ENCODE measurements at places on chromosomes 13 and 19.

DNA sequence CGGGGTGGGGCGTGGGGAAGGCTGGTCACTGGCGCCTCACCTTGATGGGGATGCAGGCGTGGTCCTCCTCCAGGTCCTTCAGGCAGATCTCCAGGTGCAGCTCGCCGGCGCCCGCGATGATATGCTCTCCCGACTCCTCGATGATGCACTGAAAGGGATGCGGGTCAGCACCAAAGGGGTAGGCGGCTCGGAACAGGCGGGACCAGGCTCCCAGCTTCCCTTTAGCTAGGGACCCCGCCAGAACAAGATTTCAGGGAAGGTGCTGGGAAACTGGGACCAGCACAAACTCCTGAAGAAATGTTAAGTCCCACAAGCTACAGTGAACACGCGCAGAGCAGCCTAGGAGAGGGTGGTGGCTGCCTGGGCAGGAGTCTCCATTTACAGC lies 6.0 kb downstream of the EEF2 start:
- peak; percentile 2 for DNase-seq

DNA sequence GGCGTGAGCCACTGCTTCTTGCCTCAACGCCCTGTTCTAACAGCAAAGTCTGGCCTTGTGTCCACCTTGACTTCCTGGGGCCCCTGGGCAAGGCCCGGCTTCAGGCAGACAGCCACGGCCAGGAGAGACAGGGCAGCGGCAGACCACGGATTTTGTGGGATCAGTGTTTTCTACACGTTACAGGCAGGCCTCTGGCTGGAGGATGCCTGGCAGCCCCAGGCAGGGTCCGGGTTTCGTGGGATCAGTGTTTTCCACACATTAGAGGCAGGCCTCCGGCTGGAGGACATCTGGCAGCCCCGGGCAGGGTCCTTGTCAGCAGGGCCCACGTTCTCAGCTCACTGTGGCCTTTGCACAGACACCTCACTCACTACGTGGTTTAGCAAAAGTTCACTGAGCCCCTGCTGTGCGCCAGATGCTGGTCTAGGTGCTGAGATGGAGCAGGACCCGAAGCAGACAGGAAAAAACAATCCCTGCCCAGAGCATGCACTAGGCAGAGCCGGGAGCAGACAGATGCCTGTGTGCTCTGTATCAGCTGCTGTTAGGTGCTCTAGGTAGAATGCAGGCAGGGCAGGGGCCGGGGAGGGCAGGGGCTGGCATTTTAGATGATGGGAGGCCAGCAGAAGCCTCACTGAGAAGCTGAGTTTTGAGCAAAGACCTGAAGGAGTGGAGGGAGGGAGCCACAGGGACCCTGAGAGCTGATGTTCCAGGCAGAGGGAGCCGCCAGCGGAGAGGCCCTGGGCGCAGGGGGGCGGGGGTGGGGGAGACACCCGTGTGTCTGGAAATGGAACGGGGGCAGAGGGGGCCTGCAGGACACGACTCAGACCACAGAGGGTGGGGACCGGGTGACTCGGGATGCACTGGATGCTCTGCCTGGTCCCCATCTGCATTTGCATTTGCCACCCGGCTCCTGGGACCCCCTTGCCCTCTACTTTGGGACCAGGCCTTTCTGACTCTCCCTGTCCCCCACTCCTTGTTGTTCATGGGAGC lies 25.0 kb upstream of the NCCRP1 start:
- no peak for DNase-seq

DNA sequence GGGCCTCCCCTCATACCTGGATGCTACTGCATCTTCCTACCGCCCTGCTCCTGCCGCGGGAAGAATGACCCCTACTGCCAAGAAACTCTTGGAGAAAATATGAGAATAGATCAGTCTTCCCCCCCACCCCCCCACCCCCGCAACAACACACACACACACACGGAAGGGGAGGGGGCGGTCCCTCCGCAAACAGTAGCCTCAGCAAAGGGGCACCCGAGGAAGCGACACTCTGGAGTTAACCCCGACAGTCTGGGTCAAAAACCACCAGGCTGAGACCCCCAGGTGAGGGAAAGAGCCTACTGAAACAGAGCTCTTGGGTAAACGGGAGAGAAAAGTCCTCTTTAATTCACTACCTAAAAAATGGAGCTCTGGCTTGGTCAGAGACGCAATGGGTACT lies 1.2 kb downstream of the MED26 start:
- DNase-seq, result peak; percentile 20

DNA sequence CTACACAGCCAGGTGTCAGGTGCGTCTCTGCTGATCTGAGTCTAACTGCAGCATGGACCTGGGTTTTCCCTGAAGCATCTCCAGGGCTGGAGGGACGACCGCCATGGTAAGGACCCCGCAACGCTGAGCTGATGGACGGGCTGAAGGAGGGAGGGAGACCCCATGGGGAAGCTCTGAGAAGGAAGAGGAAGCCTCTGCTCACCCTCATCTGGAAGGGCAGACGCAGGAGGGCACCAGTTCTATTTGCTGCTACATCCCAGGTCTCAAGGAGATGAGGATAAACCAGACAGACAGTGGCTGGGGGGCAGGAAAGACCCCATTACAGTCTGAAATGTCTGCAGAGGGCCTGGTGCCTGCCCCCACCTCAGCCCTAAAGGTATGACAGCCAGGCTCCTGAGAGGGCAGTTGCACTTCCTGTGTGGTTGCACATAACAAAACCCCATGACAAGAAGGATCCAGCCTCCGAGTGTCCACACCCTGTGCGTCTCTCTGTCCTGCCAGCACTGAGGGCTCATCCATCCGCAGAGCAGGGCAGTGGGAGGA lies at the start of gene LILRA2:
TSS of gene LILRA2 (plus strand) at position 461 of the 543 bp plus-strand sequence. CDS start 89 bp downstream, outside the sequence.
- no peak for DNase-seq

- no peak for DNase-seq
Measured at GRCh38 chr19:409516-410242, 732 bp upstream of the C2CD4C start.

- DNase-seq, result no peak
Measured at GRCh38 chr19:14475251-14476073, at the start of gene PTGER1. PTGER1 (minus strand) TSS chr19:14475354; CDS start chr19:14474320, 1,034 bp downstream.

- no peak for DNase-seq
Measured at GRCh38 chr13:58300224-58300623, 668.7 kb downstream of the PCDH17 start.

DNA sequence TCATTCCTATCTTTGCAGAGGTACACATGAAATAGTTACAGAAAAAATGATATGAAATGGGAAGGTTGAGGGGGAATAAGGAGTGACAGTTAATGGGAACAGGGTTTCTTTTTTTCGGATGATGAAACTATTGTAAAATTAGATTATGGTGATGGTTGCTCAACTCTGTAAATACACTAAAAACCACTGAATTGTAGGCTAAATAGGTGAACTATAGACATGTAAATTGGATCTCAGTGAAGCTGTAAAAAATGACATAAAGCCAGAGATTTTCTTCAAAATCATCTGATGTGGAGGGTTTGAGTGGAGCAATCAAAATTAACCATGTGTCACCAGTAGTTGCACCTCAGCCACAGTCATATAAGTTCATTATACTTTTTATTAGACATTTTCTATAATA lies 6.6 kb upstream of the FLT3 start:
- no peak for DNase-seq

DNA sequence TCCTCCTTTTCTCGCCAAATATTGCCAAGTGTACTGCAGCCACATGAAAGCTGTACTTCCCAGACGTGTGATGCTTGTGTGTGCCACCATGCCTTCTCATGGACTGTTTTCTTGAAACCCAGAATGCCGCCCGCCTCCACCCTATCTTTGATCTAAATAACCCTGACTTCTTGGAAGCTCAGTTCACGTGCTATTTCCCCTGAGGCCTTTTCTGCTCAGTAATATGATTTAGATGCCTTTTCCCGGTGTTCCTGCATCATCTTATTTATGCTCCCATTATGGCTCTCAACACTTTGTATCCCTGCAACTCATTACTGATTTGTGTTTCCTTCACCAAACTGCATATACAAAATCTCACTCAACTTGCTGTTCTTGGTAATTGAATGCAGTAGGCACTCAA lies 116.1 kb downstream of the USP12 start:
- DNase-seq, result no peak

DNA sequence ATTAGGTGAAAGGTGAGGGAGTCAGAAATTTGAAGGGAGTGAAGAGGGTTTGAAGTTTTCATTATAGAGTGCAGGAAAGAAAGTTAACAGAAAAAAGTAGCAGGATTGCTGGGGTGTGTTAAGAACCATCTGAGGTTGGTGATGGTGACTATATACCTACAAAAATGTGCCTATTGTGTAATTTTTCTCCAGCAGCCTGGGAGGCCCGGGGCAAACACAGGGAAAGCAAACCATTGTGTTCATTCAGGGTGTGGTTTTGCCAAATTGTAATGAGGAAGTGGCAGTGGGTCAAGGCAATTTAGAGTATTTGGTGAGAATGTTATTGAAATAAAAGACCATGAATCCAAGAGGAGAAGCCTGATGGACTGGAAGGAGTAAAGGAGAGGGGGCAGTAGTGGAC lies 8.2 kb upstream of the SUCLA2 start:
- DNase-seq, result peak; percentile 1

- no peak for DNase-seq
Measured at GRCh38 chr19:30112666-30113065, 170.6 kb downstream of the URI1 start.

- DNase-seq, result no peak
Measured at GRCh38 chr13:67094952-67095351, 135.2 kb downstream of the PCDH9 start.

DNA sequence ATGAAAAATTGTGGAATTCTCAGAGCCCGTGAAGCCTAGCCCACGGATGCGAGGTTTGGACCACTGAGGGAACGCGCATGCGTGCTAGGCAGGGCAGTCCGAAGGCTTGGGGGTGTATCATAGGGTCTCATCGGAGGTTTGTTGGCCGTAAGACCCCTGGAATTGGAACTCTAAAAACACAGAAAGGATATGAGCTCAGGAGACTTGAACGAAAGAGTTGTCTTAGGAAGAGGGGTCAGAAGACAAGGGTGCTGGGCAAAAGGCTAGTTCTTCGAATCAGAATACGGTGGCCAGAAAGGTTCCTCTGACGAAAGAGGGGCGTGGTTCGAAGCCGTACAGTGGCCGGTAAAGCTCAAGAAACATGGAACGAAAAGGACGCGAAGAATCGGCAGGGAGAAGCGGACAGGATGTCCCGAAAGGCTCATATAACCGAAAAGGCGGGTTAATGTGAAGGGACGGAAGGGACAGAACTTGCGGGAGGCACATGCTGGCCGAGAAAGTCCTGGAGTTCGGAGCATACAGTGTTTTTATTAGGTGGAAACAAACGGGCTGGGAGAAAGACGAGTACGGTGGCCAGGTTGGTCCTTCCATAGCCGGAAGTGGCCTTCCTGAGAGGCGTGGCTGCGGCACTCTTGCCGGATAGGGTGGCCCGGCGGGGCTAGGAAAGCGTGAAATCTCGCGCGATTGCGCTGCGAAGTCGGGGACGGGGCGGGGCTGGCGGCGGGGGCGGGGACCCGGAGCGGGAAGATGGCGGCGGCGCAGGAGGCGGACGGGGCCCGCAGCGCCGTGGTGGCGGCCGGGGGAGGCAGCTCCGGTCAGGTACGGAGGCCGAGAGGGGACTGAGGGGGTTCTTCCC lies at the start of gene CLPTM1:
TSS of gene CLPTM1 (plus strand) at position 732 of the 856 bp plus-strand sequence. CDS start at position 748, 16 bp downstream.
- peak; percentile 99 for DNase-seq

- no peak for DNase-seq
Measured at GRCh38 chr19:47633517-47633916, 24.6 kb downstream of the BICRA start.

- peak; percentile 22 for DNase-seq
Measured at GRCh38 chr13:80196756-80197155, 144.2 kb downstream of the SPRY2 start.

DNA sequence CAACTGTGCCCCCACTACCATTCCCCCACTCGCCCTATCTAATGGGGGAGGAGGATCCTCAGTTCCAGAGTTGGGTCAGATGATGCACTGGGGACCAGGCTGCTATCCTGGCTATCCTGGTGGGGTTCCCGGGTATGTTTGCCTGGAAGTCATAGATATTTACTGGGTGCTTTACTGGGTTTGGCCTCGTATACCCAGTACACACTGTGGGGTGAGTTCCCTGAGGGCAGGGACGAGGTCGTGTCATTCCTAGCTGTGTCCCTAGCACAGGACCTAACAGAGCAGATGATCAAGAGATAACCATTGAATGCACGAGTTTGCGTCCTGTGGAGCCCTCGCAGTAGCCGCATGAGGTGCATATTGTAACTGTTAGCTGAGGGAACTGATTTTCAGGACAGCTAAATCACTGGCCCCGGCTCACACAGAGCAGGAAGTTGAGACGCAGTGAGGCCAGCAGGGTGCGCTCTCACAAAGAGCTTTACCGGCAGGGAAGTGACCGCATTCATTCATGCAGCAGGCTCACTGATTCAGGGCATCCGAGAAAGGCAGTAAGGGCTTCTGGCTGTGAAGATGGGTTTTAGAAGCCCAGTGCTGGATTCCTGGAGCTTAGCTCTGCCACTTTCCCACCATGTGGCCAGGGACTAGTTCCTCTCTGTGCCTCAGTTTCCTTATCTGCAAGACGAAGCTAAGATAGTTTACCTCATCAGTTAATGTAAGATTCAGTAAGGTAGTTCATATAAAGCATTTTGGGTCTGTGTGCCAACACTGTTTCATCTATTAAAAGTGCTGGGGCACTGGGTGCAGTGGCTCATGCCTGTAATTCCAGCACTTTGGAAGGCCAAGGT lies 6.0 kb downstream of the RUVBL2 start:
- DNase-seq, result peak; percentile 86

DNA sequence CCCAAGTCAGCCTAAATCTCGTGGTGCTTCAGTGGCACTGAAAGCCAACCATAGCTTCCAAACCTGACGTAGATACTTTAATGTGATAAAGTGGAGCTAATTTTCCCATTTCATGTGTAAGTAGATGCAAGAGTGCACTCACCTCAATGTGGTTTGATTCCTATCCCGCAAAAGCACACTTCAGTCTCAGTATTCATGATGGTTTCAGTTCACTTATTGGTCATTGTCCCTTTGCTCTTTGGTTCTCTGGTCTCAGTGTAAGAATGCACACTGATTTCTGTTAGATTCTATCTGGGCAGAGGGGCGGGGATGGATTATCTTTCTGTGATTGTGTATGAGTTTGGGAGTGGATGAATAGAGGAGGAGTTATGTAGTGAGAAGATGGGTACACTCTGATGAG lies 340.6 kb downstream of the KCNRG start:
- no peak for DNase-seq

- no peak for DNase-seq
Measured at GRCh38 chr19:48203222-48203793, 32.8 kb downstream of the ZSWIM9 start.

DNA sequence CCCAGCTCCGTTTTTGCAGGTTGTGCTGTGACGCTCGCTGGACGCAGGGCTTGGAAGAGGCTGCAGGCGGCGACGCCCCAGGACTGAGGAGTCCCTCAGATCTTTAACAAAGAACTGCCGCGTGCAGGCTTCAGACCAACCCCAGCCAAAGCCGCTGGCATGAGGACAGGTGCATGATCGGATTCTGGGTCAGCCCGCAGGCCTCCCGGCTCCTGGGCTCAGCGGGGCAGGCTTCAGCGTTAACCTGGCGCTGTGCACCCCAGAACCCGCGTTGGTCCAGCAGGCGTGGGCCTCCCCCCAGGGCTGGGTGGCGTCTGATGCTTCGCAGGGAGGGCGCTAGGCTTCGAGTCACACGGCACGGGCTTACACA lies 920 bp upstream of the TIMM13 start:
- DNase-seq, result peak; percentile 28

Measured in lung microvascular endothelial cell (primary cell).